ENCODE measurements at places on chromosomes 13 and 19. TPM values are rescaled to one million over a fixed set of nuclear protein-coding genes. Genes with fewer than 3 reads are reported as not detected.

The CD37 gene
- not detected for total RNA-seq

The NXNL1 gene
- total RNA-seq = not detected

The STAP2 gene
- total RNA-seq = 7.9 TPM

The PSG7 gene
- not detected for total RNA-seq

The SLC15A1 gene
- under 0.01 TPM for total RNA-seq

The CYP2A7 gene
- not detected for total RNA-seq

The FFAR1 gene
- not detected for total RNA-seq

The ICAM5 gene
- total RNA-seq = 0.56 TPM

The CYP4F8 gene
- not detected for total RNA-seq

The EPSTI1 gene
- 1.7 TPM for total RNA-seq

The PRR19 gene
- 0.09 TPM for total RNA-seq

The IFNL1 gene
- total RNA-seq = not detected

The OR10H4 gene
- total RNA-seq = not detected

The ZNF763 gene
- 0.36 TPM for total RNA-seq

The CBLC gene
- not detected for total RNA-seq

The TEX26 gene
- total RNA-seq = not detected

The ERICH4 gene
- total RNA-seq = not detected

All from endothelial cell of coronary artery (primary cell).